ENCODE measurements at places on chromosomes 11 and 22.

GRCh38 chr11:119505861-119506260, 82.9 kb upstream of the THY1 start:
- DNase-seq, result peak; percentile 72

GRCh38 chr11:130783323-130783722, 133.0 kb downstream of the SNX19 start:
- no peak for DNase-seq

GRCh38 chr11:70948855-70949531, 303.4 kb downstream of the SHANK2 start:
- no peak for DNase-seq

GRCh38 chr11:8831861-8832260, 79.1 kb upstream of the AKIP1 start:
- no peak for DNase-seq

GRCh38 chr11:67629386-67630227, at the start of gene NUDT8:
NUDT8 (minus strand) TSS chr11:67629937; CDS start chr11:67629911, 26 bp downstream.
- peak; percentile 74 for DNase-seq

DNA sequence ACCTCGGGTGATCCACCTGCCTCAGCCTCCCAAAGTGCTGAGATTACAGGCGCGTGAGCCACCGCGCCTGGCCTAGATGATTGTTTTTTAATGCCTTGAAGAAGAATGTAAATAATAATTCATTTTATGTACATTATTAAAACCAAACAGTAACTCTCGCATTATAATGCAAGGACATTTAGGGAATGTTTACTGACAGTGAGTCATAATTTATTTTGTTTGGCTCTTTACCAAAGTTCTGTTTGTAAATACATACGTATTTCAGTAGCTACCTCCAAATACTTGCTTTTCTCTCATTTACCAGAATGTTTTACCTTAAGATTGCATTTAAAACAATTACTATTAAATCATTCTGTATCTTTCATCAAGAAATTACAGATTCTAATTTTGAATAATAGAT, 3.0 kb downstream of the RAB39A start:
- DNase-seq, result no peak

DNA sequence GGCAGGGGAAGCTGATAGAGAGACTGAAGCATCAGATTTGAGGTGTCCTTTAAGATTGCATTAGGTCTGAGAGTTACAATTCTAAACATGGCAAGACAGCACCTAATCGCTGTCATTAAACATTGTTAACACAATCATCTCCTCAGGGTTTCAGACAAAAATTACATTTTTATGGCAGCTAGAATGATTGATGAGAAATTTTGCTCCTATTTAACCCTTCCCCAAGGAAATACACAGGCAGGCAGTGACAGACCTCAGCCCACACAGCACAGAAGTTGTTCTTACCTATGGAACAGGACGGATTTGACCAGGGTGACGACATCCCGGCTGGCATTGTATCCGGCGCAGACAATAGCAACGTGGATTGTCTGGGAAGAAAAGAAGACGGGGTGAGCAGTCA, 294.3 kb downstream of the LARGE1 start:
- DNase-seq, result no peak

DNA sequence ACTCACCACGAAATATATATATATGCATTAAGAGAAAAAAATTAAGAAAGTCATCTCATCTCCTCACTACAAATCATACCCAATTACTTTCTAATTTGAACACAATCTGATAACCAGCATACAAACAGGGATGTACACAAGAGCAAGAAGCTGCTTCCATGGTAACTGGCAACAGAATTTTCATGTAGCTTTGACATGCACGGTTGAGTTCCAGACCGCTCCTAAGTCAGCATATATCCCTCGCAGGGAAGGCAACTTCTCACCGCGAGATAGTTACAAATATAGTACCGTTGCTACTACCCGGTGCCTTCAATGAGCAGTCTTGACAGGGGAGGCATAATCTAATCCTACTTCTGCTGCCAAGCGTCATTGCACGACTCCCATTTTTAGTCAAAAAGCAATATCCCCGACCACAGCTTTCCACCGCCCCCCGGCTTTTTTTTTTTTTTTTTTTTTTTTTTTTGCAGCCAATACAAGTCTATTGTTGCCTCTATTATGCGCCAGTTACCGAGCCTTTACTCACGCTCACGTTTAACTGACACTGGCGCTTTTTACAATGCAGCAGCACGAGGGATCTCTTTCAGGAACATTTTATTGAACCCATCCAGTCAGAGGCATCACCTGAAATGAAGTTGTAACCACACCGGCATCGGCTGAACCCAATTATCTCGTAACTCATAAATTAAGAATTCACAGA, 2.2 kb downstream of the CADM1 start:
- DNase-seq, result peak; percentile 47

- no peak for DNase-seq
Observed at GRCh38 chr11:17541330-17541885, 2.8 kb downstream of the USH1C start.

DNA sequence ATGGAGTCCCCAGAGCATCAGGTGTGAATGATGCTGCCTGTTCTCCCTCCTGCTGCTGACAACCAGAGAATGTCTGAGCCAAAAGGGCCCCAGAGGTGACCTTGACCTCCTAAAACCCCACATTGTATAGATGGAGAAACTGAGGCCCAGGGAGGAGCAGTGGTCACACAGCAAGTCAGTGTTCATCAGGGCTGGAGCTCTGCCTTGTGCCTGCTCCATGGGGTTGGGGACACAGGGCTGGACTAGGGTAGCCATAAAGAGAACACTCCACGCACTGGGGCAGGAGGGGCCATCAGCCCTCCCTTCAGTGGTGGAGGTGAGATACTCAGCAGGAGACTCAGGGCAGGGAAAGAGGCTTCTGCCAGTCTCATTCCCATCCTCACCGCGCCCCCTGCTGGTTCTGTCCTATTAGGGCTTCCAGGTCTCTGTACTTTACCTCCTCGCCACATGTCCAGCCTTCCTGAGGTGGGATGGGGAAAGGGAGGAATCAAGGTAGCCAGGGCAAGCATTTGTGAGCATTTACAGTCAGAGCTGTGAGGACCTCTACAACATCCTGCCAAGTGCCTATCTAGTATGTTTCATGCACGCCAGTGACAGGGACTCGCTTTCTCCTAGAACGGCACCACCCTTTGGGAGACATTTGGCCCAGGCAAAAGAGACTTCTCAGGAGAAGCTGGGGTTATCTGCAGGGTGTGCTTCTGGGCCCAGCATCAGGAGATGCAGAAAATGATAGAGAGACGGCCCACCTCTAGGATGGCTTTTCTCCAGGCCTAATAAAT, 43.2 kb downstream of the NEU3 start:
- DNase-seq, result peak; percentile 58

- DNase-seq, result no peak
Observed at GRCh38 chr11:78465169-78465942, 47.7 kb upstream of the GAB2 start.

DNA sequence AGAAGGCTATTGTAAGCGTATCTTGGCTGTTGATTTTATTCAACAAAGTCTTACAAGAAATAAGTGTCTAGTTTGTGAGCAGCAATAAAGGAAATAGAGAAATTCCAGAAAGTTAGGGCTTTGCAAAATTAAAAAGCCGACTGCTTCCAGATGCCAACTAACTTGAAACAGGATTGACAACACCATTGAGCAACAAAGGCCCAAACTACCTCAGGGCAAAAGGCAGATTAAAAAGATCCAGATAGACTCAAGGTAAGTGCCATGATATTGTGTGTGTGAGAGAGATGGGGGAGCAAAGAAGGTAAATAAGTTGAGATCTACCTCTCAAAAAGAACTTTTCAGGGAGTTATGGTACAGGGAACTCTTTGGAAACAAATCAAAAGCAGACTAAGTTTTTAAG, 49.1 kb downstream of the PARVG start:
- no peak for DNase-seq

DNA sequence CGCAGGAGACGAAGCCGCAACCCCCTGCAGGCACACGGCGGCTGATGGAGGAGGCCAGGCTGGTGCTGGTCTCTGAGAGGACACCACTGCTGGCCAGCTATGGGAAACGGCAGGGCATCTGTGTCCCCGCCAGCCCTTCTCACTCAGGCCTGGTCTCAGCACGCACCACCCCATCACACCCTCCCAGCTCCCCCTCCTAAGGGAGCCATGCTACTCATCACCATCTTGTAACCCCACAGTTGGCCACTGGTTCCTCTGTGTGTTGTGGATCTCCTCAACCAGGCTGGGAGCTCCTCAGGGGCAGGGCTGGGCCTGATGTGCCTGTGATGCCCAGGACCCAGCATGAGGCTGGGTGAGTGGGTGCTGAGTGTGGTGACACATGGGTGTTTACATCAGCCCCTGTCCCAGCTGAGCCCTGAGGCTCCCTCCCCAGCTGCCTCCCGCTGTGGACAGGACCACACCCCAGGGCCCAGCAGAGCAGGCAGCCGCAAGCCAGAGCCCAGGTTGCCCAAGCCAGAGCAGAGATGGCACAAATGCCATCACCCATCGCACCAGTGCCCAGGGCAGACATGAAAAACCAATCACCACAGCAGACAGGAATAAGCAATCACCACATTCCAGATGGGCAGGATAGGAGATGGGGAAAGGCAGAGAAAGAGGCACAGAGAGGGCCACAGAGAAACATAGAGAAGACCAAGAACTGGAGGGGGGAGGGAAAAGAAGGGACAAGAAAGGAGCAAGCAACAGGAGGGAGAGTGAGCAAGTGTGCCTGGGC, 8.2 kb downstream of the ARVCF start:
- DNase-seq, result no peak

DNA sequence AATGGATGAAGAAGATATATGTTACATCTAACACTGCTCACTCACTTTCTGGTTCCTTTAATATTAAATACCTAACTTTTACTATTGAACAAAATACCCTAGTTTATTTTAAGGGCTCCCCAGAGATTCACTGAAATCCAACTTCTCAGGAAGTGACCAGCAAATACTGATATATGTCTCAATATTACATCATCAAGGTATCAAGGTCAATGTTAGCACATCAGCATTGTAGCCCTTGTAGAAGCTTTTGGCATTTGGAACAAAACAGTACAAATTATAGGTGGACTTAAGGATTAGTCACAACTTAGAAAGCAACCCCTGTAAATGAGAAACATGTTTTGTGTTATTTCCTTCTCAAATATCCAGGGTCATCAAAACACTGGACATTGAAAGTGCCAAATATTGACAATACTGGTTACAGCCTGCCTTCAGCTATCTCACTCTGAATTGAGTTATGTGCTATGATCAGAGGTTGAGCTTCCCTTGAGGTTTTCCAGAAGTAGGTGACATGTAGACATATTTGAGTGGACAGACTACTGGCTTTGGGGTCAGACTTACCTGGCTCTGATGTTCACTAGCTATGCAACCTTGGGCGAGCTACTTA, 1.9 kb upstream of the ATL3 start:
- DNase-seq, result no peak

Data from RPMI7951 (cell line).